Mucosa of gallbladder (tissue), 1 donor: ENCODE measurements at places on chromosomes 11 and 22. TPM values are rescaled to one million over a fixed set of nuclear protein-coding genes. Genes with fewer than 3 reads are reported as not detected.

DNA sequence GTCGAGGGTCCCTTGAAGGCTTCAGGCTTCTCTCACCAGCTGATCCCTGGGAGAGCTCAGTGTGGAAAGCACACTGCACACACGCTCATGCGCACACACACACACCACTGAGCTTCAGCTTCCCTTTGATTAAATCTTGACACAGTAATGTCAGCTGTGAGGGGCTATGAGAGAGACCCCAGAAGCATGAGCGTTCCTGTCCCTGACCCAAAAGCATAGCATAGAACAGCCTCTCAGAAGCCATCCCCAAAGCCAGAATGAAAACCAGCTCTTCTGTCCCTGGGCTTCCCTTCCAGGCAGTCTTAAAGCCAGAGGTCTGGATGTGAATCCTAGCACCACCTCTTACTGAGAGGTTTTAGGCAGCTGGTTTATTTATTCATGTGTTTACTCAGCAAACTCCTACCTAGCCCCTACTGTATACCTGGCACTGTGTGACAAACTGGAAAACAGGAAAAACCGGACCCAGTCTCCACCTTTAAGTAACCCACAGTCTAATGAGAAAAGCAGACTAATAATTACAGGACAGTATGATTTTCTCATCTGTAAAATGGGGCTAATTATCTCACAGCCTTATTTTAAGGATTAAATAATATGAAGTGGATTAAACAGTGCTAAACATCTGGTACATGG is 15.9 kb downstream of the GALNT18 start:
- DNase-seq: no peak

Gene OR51M1
- not detected for total RNA-seq

- no peak for DNase-seq
Observed at GRCh38 chr22:35726398-35726797, 8.7 kb downstream of the APOL5 start.

DNA sequence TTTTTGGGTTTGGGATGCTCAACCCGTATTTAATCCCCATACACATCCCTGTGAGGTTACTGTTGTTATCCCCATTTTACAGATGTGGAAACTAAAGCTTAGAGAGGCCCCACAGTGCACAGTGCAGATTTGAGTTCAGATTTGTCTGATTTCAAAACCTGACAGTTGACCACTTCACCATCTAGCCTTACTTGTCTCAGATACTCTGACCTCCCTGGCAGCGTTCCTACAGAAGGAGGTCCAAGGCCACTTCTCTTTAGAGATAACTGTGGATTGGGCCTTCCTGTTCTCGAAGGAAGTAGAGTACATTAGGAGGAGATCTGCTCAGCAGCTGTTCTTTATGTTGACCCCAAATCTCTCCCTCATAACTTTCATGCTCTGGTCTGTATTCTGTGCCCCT is 46.7 kb upstream of the CTTN start:
- DNase-seq: no peak

- DNase-seq: no peak
Observed at GRCh38 chr11:109508943-109509342, 87.0 kb downstream of the C11orf87 start.

Gene IGLL1
- total RNA-seq: not detected

Gene TESMIN
- 4.9 TPM for total RNA-seq
